ENCODE measurements at places on chromosomes 1 and 21.

- DNase-seq, result no peak
Observed at GRCh38 chr1:213103377-213104306, 52.6 kb downstream of the RPS6KC1 start.

GRCh38 chr1:32966900-32967299, 2.3 kb upstream of the RNF19B start:
- no peak for DNase-seq

GRCh38 chr1:184158896-184159681, 107.6 kb downstream of the TSEN15 start:
- no peak for DNase-seq

DNA sequence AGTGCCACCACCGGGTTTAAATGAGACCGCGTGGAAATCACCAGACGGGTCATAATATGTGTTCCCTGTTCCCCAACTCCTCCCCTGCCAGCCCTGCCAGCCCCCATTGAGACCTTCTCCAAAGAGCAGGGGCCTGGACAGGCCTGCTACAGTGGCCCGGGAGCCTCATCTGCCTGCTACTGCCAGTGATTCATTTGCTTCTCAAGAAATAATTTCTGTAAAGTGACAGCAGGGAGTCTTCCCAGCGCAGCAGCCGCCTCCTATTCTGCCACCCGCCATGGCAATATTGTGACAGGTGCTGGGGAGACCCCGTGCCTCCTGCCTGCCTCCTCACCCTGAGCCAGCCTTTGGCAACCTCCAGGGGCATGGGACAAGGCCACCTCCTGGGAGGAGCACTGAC, 8.9 kb downstream of the IFFO2 start:
- DNase-seq, result no peak

DNA sequence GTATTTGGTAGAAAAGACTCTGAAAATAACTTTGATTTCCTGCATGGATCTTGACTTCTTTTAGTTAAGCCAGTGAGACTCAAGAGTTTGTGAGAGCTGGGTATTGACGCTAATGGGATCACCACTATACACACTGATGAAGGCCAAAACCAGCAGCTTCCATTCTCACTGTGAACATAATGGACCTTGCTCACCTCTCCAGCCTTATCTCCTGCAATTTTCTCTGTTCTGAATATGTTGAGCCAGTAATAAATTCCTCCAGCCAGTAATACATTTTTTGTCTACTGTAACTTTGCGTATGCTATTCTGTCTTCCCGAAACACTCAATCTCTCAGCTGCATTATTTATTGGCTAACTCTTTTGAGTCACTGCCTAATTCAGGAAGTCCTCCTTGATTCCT, 111.6 kb upstream of the PPP2R5A start:
- DNase-seq, result no peak

- no peak for DNase-seq
Observed at GRCh38 chr1:153387785-153388184, 3.1 kb downstream of the S100A8 start.

GRCh38 chr1:157894613-157895165, 53.1 kb upstream of the CD5L start:
- no peak for DNase-seq

DNA sequence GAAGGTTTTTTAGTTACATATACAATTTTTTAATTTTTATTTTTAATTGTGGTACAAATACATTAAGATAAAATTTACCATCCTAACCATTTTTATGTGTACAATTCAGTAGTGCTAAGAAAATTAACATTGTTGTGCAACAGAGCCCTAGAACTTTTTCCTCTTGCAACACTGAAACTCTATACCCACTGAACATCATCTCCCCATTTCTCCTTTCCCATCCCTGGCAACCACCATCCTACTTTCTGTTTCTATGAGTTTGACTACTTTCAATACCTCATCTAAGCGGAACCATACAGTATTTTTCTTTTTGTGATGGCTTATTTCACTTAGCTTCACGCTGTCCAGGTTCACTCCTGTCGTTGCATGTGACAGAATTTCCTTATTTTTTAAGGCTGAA, 54.1 kb downstream of the PALMD start:
- no peak for DNase-seq

DNA sequence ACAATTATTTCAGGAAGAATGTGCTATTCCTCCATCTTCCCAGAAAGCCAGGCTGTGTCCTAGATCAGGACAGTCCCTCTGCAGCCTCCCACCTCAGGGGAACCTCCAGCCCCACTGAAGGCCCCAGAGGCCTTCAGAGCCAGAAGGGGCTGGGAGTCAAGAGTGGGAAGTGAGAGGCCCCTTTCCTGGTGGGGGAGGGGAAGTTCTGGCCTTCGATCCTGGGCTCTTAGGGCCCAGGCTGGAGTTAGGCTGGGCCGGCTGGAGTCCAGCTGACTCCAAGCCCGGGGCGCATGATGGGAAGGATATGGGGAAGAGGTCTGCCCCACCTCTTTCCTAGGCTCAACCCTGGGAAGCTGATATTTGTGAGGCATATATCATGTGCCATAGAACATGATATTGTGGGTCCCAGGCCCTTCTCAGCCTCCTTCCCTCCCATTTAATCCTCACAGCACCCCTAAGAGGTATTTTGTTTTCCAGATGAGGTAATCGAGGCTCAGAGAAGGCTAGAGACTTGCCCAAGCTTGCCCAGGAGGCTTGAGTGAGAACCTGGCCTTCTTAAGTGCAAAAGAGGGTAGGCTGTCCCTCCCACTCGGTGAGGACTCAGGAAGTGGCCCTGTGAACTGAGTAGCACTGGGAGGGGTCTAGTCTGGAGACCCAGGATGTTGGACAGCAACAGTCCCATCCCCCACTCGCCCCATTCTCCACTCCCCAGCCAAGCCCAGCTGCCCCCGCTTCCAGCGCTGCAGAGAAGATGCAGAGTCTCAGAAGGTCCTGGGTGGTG, 18.6 kb upstream of the HSPG2 start:
- no peak for DNase-seq

- DNase-seq, result no peak
Observed at GRCh38 chr1:227068883-227069282, 128.8 kb downstream of the COQ8A start.

GRCh38 chr1:115982400-115982799, 6.1 kb downstream of the SLC22A15 start:
- DNase-seq, result no peak

- no peak for DNase-seq
Observed at GRCh38 chr21:38538353-38538752, 40.1 kb upstream of the ERG start.
